GM13976 (cell line): ENCODE measurements at places on chromosomes 3 and 15.

GRCh38 chr3:140176526-140176925 is 241.5 kb downstream of the CLSTN2 start:
- no peak for DNase-seq

GRCh38 chr3:150787741-150788370 is 24.9 kb upstream of the SIAH2 start:
- peak; percentile 53 for DNase-seq

GRCh38 chr15:62989366-62990055 is 53.0 kb upstream of the TPM1 start:
- DNase-seq = no peak

DNA sequence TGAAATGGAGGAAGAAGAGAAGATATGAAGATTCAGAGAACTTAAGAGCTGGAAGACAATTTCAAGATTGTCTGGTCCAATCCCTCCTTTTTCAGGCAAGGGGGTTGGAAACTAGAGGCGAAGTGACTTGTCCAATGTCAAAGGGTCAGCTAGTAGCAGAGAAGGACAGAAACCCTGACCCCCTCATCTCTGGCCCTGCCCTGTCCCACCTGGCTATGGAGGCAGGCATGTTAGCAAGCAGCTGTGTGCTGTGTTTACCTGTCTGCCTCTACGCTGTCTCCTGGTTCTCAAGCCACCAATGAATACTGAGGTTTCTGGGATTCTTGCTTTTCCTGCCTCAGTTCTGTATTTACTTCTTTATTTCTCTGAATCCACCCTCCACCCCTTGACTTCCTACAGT is 342 bp downstream of the TGM5 start:
- no peak for DNase-seq

DNA sequence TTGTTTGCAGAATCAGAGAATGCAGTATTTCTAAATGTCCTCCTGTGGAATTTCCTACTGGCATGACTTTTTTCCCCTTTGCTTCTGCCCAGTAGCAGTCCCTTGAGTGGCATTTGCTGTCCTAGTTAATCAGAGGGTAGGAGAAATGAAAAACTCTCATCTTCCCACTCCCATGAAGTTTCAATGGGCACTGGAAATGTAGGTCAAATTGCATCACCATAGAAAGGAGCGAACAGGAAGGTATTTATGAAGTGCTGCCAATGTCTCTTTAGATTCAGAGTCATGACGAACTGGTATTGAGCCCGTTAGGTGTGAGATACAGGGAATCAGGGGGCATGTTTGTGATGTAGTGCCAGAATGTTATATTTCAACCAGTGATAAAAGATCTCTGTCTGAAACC is 23.2 kb downstream of the ATXN7 start:
- no peak for DNase-seq
